ENCODE measurements at places on chromosomes 5 and 9. TPM values are rescaled to one million over a fixed set of nuclear protein-coding genes. Genes with fewer than 3 reads are reported as not detected.

DNA sequence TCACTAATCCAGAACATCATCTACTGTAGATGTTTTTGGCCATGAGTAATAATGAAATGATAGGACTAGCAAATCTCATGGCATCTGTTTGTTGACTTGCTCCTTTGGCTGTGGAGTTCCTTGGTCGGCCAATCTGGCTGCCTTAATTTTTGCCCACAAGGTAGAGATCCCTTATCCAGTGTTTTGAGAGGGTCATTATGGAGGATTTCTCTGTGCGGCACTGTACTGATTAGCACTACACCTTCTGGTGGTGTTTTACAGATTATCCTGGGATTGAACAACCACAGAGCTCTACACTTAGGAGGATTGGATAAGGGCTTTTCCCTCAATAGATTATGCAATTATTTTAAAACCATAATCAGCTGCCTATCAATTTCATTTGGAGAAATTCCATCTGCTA lies 3.2 kb upstream of the ENHO start:
- no peak for DNase-seq

DNA sequence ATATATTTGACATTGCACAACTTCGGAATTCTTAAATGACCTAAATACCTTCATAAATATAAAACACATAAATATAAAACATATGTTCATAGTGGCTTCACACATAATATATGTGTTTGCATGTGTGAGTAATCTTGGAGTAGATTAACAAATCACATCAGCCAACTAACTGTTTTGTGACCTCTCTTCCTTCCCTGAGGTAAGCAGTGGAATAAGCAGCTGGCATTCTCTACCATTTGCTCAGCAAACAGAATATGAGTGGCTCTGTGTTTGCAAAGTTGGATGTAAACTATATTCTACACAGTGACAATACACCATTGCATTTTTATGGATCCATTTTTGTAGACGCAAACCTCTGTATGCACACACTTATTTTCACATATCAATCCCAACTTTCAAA lies 189.9 kb downstream of the ACER2 start:
- no peak for DNase-seq

The FAM221B gene
- not detected for total RNA-seq

DNA sequence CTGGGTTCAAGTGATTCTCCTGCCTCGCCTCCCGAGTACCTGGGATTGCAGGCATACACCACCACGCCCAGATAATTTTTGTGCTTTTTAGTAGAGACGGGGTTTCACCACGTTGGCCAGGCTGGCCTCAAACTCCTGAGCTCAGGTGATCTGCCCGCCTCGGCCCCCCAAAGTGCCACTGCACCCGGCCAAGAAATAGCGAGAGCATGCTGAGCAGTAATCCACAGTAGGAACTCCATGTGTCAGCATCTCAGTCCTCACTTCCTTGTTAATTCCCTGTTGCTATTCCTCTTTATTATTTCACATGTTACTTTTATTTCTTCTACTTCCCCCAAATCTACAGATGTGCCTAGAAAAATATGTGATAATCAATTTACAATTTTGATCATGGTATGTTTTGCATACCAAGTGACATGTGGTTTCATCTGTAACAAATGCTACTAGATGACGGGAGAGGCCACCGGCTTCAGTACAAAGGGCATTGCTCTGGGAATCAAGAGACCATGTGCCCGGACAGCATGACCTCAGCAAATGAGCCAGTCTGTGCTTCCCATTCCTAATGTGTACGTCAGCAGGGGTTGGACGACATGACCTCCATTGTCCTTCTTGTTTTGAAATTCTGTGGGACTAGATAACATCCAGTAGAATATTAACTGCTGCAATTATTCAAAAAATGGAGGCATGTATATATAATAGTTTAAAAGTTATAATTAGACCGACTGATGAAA lies 61.6 kb downstream of the FNBP1 start:
- no peak for DNase-seq

GRCh38 chr9:89982016-89982415 lies 377.2 kb downstream of the GADD45G start:
- DNase-seq, result no peak

The PCDHGB7 gene
- 15.4 TPM for total RNA-seq

DNA sequence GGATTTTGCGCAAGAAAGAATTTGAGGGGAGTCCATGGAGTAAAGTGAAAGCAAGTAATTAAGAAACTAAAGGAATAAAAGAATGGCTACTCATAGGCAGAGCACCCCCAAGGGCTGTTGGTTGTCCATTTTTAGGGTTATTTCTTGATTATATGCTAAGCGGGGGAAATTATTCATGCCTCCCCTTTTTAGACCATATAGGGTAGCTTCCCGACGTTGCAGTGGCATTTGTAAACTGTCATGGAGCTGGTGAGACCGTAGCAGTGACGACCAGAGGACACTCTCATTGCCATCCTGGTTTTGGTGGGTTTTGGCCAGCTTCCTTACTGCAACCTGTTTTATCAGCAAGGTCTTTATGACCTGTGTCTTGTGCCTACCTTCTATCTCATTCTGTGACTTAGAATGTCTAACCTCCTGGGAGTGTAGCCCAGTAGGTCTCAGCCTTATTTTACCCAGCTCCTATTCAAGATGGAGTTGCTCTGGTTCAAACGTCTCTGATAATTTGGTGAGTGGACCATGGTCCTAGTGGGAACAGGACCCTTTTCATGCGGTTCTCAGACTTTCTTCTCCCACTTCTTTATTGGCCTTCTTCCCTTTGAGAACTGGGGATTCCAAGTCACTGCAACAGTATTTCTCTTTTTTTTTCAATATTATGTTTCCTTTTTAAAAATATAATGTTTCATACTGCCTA lies 1.3 kb upstream of the ERAP1 start:
- no peak for DNase-seq

The NR2F1-AS1 gene
- 16.2 TPM for total RNA-seq

The PKD2L2 gene
- total RNA-seq, result not detected

The MAP1B gene
- 20.5 TPM for total RNA-seq

GRCh38 chr9:137745541-137745991 lies 126.8 kb downstream of the EHMT1 start:
- DNase-seq, result no peak

DNA sequence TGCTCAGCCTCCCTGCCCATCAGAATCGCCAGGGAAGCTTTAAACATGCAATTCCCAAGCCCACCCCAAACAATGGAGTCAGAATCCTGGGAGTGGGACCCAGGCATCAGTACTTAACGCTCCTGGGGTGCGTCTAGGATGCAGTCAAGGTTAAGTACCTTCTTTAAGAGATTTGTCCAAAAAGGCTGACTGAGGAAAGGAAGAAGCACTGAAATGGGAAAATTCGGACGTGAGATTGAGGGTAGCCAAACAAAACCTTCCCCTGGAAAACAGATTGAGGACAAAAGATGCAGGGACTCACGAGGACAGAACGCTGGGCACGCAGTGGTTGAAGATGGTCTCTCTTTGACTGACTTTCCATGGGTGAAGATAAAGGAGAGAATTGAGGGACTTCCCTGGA lies 143.5 kb downstream of the MTX3 start:
- DNase-seq, result no peak

The PCDHA4 gene
- 1.1 TPM for total RNA-seq

DNA sequence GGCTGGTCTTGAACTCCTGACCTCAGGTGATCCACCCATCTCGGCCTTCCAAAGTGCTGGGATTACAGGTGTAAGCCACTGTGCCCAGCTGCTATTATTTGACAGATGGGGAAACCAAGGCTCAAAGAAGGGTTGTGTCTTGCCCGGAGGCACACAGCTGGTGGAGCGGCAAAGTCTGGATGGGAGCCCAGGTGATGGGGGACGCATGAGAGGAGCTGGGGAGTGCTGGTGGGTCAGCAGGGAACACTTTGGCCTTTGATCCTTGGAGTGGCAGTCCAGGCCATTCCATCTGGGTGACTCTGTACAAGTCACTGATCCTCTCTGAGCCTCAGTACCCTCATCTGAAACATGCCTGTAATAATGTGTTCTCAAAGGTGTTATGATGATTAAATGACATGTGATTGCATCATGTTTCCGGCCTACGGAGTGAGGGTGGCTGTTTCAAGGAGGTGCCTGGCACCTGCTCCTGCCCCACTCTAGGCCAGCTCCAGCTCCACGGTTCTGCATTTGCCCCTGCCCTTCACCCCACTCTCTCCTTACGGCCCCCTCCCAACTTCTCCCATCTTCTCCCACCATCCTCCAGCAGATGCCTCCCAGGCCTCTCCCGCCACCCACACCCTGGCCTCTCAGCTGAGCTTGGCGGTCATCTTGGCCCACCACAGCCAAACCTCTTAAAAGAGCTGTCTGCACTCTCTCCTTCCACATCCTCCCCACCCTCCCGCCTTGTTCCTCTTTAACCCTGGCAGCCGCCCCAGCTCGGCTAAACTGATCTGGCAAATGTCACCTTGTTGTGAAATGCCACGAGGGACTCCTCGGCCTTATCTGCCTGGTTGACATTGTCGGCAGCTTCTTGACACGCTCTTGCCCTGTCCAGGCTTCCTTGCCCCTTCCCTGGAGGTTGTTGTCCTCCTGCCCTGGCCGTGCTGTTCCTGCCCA lies 5.5 kb upstream of the DBN1 start:
- DNase-seq, result peak; percentile 86

DNA sequence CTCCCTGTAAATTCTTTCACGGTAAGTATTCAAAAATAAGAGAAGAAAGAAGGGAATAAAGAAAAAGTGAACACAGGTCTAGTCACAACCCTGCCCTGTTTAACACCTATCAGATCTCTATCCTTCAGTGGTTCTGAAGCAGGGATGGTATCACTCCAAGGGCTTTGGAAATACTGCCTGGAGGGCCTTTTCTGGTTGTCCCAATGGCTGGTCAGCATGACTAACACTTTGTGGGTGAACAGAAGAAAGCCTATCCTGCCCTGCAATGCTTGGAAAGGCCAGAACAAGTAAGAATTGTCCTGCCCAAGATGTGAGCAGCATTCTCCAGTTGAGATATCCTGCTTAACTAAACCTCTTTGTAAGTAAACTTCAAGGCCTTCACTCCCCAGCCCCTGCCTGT lies 124.9 kb downstream of the TMEM167A start:
- no peak for DNase-seq

DNA sequence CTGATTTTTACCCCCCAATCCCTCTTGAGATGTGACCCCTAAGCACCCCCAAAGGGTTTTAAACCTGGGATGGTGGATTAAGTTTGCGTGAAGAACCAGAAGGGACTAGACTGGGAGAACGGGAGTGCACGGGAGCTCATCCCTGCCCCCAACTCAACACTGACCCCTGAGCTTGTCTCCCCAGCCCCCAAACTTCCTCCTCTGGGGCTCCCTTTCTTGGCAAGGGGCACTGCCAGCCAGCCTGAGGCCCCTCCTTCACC lies 5.0 kb upstream of the SET start:
- no peak for DNase-seq

- no peak for DNase-seq
These were observed 3.0 kb downstream of the NUDT2 start for GRCh38 chr9:34332076-34332964.

DNA sequence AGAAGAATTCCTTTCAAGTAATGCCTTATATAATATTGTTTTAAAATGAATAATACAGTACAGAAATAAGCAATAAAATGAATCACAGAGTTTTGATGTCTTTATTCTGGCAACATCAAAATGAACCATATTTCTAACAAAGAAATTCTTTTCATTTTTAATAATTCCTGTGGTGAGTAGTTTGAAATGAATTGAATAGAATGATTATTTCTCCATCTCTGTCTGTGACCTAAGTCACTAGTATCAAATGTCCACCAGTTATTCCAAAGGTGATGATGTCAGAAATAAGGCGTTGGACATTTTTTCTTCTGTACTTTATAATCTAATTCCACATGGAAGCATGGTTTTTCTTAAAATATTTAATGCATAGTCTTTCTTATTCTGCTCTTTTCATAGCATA lies 106.2 kb downstream of the ADAMTSL1 start:
- no peak for DNase-seq

The MSX2 gene
- total RNA-seq, result 0.52 TPM

The RASGEF1C gene
- total RNA-seq, result not detected

- no peak for DNase-seq
These were observed 114.7 kb downstream of the SNX18 start for GRCh38 chr5:54632131-54632701.

GRCh38 chr9:111871499-111871855 lies 25.1 kb upstream of the UGCG start:
- no peak for DNase-seq

The OR5C1 gene
- total RNA-seq, result not detected

- no peak for DNase-seq
These were observed 42.2 kb downstream of the ANKH start for GRCh38 chr5:14829396-14829795.

GRCh38 chr9:117705386-117705785 lies 1.2 kb downstream of the TLR4 start:
- no peak for DNase-seq

DNA sequence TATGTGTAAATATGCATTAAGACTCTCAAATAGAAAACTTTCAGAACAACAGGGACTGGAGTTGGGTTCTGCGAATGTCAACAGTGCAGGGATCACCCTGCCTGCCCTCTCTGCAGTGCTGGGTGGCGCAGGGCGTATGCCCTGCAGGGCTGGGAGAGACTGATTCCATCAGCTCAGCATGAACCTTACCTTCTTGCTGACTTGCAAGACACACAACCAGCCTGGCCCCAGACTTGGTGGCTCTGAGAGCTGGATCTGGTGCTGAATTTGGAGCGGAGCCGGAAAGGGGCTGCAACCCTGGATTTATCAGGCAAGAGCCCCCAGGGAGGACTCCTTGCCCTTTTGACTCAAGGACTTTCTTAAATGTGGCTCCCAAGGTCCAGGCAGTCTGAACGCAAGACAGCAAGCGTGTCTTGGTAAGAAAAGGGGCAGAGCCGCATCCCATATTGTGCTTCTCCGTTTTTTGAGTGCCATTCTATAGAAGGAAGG lies 376.0 kb upstream of the IRX2 start:
- no peak for DNase-seq

GRCh38 chr9:6600006-6600405 lies 45.5 kb downstream of the GLDC start:
- DNase-seq, result no peak

The CCDC152 gene
- 0.78 TPM for total RNA-seq

DNA sequence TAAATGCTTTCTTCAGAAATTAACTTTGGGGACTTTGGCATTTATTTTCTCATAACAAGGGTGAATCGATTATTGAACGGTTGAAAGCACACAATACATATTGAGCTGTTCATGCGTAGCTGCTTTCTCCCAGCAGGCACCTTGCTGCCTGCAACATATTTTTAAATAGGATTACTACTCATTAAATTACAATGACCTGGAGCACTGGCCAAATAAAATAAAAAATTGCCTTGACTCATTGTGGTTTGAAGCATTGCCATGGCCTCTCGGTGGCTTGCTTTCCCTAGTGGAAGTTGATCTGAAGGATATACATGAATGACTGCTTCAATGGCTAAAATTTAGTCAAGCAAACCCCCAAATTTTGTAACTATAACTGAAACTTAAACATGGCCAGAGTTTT lies 181.6 kb upstream of the NUDT12 start:
- DNase-seq, result no peak
